ENCODE measurements at places on chromosomes 2 and 18.

- DNase-seq = no peak
Observed at GRCh38 chr2:74441170-74441689, 507 bp downstream of the RTKN start.

DNA sequence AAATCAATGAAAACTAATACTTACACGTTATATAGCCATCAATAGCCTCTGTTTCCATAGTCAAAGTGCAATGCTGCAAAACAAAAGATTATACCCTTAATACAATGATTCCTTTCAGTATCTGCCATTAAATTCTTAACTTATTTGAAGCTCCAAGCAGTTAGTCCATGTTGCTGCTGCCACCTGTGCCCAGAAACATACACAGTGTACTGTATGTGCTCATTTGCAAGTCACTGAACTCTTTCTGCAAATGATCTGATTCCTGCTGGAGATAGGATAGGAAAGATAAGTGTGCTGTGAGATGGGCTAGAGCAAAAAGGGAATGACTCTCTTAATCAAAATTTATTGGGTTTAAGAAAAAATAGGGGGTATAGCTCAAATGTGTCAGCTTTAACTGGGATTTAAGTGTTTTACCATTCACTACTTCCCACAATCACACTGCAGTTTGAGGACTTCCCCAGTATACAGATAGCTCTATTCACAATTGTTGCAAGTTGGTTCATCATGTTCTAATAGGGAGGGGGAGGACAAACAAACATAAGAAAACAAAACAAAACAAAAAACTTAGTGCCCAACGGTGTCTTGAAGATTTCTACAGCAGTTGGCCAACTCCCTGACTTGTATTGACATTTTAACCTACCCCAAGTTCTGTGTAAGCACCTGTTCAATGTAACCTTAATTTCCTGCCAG lies 2.7 kb downstream of the IKZF2 start:
- no peak for DNase-seq

GRCh38 chr2:107303964-107304363 lies 418.0 kb upstream of the ST6GAL2 start:
- no peak for DNase-seq

- no peak for DNase-seq
Observed at GRCh38 chr2:129780316-129781270, 198.9 kb upstream of the RAB6C start.

DNA sequence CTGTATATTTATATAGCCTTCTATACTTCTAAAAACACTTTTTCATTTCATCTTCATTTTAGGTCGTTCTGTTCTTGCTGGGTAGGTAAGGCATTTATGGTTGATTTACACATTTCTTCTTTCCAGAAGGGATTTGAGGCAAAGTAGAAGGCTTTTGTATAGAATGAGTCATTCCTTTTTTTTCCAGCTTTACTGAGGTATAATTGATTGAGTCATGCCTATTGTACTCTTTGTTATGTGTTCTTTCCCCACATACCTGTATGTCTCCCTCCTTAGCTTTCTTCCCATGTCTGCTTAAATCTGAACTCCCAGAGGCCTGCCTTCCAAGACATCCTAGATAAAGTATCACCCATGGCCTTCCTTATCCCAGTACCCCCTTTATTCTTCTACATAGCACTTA lies 4.8 kb upstream of the CDC42EP3 start:
- no peak for DNase-seq

DNA sequence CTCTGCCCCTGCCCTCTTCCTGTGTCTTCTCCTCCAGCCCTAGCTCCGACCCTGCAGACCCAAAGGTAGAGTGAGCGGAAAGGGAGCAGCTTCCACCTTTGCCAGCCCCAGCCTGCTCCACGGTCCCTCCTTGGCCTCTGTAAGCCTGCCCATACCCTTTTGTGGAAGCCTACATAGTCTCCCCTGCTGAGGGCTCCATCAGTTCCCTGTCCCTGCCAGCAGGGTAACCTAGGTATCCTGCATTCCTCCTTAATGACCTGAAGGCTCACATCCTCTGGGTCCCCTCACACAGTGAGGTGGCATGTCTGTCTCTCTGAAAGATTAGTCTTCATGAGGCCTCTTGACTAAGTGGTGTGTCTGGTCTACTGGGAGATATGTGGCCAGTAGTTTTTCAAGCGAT lies 20.5 kb upstream of the ACKR3 start:
- no peak for DNase-seq

- DNase-seq = no peak
Observed at GRCh38 chr18:25136416-25137196, 215.4 kb downstream of the ZNF521 start.

DNA sequence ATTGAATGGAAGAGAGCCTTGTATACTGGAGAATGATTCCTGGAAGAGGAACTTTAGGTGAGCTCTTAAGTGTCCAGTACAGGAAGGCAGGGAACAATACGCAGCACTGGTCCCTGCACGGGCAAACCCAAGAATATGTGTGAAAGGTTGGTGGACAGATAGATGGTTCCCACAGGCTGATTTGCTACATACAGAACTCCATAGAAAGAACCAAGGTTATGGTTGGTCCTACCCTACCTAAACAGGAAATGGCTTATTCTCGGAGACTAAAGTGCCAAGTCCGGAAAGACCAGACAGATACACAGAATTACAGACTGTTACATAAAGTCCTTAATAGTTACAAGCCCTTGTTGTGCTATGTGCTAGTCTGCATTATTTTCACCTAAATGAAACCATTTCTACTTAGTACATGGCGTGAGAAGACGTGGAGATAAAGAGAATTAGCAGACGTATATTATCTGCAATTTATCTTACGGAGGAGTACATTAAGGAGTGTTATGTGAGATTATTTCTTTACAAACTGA lies 1.2 kb downstream of the REV1 start:
- DNase-seq = no peak

- DNase-seq = no peak
Observed at GRCh38 chr2:70527447-70528080, 26.1 kb downstream of the TGFA start.
